ENCODE measurements at places on chromosomes 5 and 9. TPM values are rescaled to one million over a fixed set of nuclear protein-coding genes. Genes with fewer than 3 reads are reported as not detected.

PAPPA gene
- 2.5 TPM for total RNA-seq

RAD50 gene
- 28.2 TPM for total RNA-seq

LVRN gene
- 0.53 TPM for total RNA-seq

UBE2QL1 gene
- total RNA-seq: 0.02 TPM

C5orf52 gene
- total RNA-seq: not detected

VLDLR gene
- 4.5 TPM for total RNA-seq

SLC34A3 gene
- not detected for total RNA-seq

EPB41L4A gene
- 1.7 TPM for total RNA-seq

DIPK1B gene
- 5.0 TPM for total RNA-seq

FBXL17 gene
- total RNA-seq: 7.1 TPM

PTPRD gene
- total RNA-seq: 64.1 TPM

SELENOP gene
- total RNA-seq: 221 TPM

SPATA31D3 gene
- total RNA-seq: not detected

PRDM12 gene
- total RNA-seq: 31.8 TPM

FRRS1L gene
- total RNA-seq: 0.02 TPM

UNC13B gene
- total RNA-seq: 2.0 TPM

ARID3C gene
- 0.13 TPM for total RNA-seq

PCDHB3 gene
- 1.3 TPM for total RNA-seq

CLTB gene
- total RNA-seq: 29.6 TPM

ANKRD31 gene
- total RNA-seq: 0.13 TPM

SLCO6A1 gene
- total RNA-seq: not detected

SPATA31A1 gene
- not detected for total RNA-seq

DNAH5 gene
- 0.16 TPM for total RNA-seq

GLDC gene
- not detected for total RNA-seq

SLIT3 gene
- total RNA-seq: 2.0 TPM

FSTL4 gene
- total RNA-seq: 7.1 TPM

COQ4 gene
- total RNA-seq: 40.3 TPM

CTXN3 gene
- total RNA-seq: not detected

SRD5A1 gene
- 9.7 TPM for total RNA-seq

SPINK1 gene
- not detected for total RNA-seq

OBP2B gene
- total RNA-seq: not detected

GABRB2 gene
- not detected for total RNA-seq

FUBP3 gene
- total RNA-seq: 99.5 TPM

ADGRD2 gene
- not detected for total RNA-seq

FOXD4 gene
- total RNA-seq: 1.4 TPM

ACOT12 gene
- not detected for total RNA-seq

PFN3 gene
- not detected for total RNA-seq

IL4 gene
- not detected for total RNA-seq

GARNL3 gene
- total RNA-seq: 4.6 TPM

ORM2 gene
- not detected for total RNA-seq

GPR151 gene
- not detected for total RNA-seq

CCDC192 gene
- total RNA-seq: not detected

MEGF10 gene
- total RNA-seq: 67.6 TPM

GNA14 gene
- total RNA-seq: not detected

ANKRD55 gene
- total RNA-seq: not detected
